ENCODE measurements at places on chromosomes 1 and 21. TPM values are rescaled to one million over a fixed set of nuclear protein-coding genes. Genes with fewer than 3 reads are reported as not detected.

Gene SPTA1
- not detected for total RNA-seq

Gene MRPL24
- total RNA-seq, result 32.7 TPM

Gene LIN28A
- 1.3 TPM for total RNA-seq

Gene ANXA9
- total RNA-seq, result not detected

DNA sequence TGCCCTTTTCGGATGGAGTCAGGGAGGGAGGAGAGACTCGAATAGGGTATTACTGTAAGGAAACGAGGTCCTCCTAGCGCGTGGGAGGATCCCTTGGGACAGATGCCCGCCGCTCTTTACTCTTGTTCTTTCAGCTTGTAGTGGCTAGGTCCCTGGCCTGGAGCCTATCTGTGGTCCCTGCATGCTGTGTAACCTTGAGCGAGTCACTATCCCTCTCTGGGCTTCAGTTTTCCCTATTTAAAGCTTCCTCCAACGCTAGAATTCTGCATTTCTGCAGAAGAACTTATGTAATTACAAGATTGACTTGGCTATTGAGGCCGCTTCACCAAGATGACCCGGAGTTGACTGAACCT is 744 bp downstream of the MIER1 start:
- H3K27me3 ChIP-seq, result no peaks in the 10 kb centered on the region
- no peaks in the 10 kb centered on the region for H3K36me3 ChIP-seq
- H3K4me3 ChIP-seq, result peak overlapping the region; percentile 92

GRCh38 chr1:59827055-59827643 is 12.4 kb downstream of the HOOK1 start:
- no peak overlapping the region for H3K4me3 ChIP-seq
- H3K27me3 ChIP-seq, result no peaks in the 10 kb centered on the region
- no peaks in the 10 kb centered on the region for H3K4me1 ChIP-seq

- peak; percentile 5 for DNase-seq
- peak overlapping the region; percentile 53 for H3K4me3 ChIP-seq
- H3K27me3 ChIP-seq, result no peaks in the 10 kb centered on the region
Measured at GRCh38 chr1:94962409-94963265, 35.7 kb upstream of the CNN3 start.

DNA sequence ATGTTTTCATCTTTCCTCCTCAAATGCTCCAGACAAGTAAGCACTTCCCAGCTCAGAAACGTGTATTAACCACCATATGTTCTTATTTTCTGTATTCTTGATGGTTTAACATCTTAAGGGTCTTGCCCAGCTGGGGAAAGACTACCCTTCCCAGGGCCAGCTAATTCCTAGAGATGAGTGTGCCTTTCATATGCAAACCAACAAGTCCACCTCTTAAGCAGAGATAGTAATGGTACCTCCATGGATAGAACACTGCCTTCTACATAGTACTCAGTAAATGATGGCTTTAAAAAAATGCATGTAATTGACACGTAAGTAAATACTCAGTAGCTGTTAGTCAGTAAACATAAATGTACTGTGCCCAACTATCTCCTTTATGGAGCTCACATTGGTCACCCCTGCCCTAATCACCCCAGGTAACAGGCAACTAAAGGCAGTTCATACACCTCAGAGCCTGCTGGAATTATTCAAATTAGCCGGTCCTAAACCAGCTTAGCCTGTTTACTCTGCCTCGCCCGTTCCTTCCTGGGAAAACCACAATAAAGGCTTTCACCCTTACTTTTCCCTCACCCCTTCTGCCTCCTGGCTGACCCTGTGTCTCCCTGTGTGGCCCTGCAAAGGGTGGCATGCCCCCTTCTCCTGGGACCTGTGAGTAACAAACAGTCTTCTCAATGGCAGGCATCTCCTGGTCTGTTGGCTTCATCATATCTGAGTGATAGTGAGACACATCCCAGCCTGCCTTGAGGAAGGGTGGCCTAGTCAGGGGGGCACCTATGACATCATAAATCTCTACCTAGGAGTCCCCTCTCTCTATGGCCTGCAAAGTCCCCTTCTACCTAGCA is 40.1 kb upstream of the KLHDC7A start:
- H3K27ac ChIP-seq, result no peak overlapping the region
- no peaks in the 10 kb centered on the region for H3K27me3 ChIP-seq
- H3K4me1 ChIP-seq, result no peaks in the 10 kb centered on the region
- DNase-seq, result no peak
- H3K36me3 ChIP-seq, result no peaks in the 10 kb centered on the region
- no peak overlapping the region for H3K4me3 ChIP-seq

- DNase-seq, result no peak
- peaks cover 35% of the 10 kb centered on the region for H3K36me3 ChIP-seq
- peaks cover 3% of the 10 kb centered on the region for H3K27me3 ChIP-seq
- no peak overlapping the region for H3K4me3 ChIP-seq
- H3K4me1 ChIP-seq, result no peaks in the 10 kb centered on the region
Measured at GRCh38 chr1:16605532-16606505, 7.5 kb downstream of the NBPF1 start.

- H3K4me1 ChIP-seq, result peaks cover 19% of the 10 kb centered on the region
- H3K27me3 ChIP-seq, result no peaks in the 10 kb centered on the region
- no peak for DNase-seq
- no peak overlapping the region for H3K27ac ChIP-seq
- H3K4me3 ChIP-seq, result no peak overlapping the region
Measured at GRCh38 chr1:27770293-27770830, 2.7 kb upstream of the STX12 start.

DNA sequence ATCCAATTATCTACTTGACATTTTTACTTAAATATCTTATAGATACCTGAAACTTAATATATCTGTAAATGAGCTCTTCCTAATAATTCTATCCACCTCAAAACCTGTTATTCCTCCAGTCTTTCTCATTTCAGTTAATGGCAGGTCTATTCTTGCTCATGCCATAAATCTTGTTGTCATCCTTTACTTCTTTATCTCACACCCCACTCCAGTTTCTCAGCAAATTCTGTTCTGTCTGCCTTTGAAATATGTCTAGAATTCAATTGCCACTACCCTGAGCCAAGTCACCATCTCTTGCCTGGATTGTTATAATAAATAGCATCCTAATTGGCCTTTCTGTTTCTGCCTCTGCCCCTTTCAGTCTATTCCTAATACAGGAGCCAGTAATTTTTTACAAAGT is 105.8 kb downstream of the MAN1A2 start:
- H3K4me1 ChIP-seq, result no peaks in the 10 kb centered on the region
- H3K27ac ChIP-seq, result no peak overlapping the region
- DNase-seq, result no peak
- no peak overlapping the region for H3K4me3 ChIP-seq

- peaks cover 43% of the 10 kb centered on the region for H3K4me1 ChIP-seq
- H3K27ac ChIP-seq, result peak overlapping the region; percentile 97
- DNase-seq, result peak; percentile 48
- H3K27me3 ChIP-seq, result no peaks in the 10 kb centered on the region
Measured at GRCh38 chr1:108644984-108645383, 15.9 kb downstream of the HENMT1 start.

DNA sequence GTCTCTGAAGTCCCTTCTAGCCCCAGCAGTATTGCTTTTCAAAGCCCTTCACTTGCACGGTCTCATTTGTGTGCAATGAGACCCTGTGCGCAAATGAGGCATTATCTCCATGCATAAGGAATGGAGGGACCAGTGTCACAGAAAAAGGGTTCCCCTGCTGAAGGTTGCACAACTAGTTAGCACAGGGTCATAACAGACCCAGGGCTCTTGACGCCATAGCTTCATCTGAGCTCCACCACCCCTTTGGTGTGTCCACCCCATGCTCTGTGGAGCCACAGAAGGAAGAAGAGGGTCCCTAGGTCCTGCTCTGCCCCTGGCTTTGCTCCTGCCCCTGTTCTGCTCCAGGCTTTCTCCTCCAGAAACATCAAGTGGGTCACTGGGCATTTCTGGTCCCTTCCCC is 12.6 kb downstream of the SH2D2A start:
- H3K4me1 ChIP-seq, result no peaks in the 10 kb centered on the region
- DNase-seq, result no peak
- peaks cover 6% of the 10 kb centered on the region for H3K36me3 ChIP-seq
- H3K27ac ChIP-seq, result no peak overlapping the region

Data from T-cell (primary cell).